ENCODE measurements at places on chromosomes 2 and 18.

GRCh38 chr18:40962784-40963183, 992.2 kb upstream of the PIK3C3 start:
- no peak for DNase-seq
- no peaks in the 10 kb centered on the region for H3K36me3 ChIP-seq
- no peak overlapping the region for H3K4me3 ChIP-seq
- peaks cover 5% of the 10 kb centered on the region for H3K4me1 ChIP-seq

- H3K4me1 ChIP-seq: peaks cover 50% of the 10 kb centered on the region
- no peaks in the 10 kb centered on the region for H3K27me3 ChIP-seq
- H3K4me3 ChIP-seq: no peak overlapping the region
- H3K36me3 ChIP-seq: no peaks in the 10 kb centered on the region
Measured at GRCh38 chr18:77090546-77091174, 41.9 kb downstream of the MBP start.

GRCh38 chr2:32484937-32485336, 128.1 kb downstream of the BIRC6 start:
- H3K4me1 ChIP-seq: peaks cover 47% of the 10 kb centered on the region
- no peak for DNase-seq
- peaks cover 25% of the 10 kb centered on the region for H3K36me3 ChIP-seq

DNA sequence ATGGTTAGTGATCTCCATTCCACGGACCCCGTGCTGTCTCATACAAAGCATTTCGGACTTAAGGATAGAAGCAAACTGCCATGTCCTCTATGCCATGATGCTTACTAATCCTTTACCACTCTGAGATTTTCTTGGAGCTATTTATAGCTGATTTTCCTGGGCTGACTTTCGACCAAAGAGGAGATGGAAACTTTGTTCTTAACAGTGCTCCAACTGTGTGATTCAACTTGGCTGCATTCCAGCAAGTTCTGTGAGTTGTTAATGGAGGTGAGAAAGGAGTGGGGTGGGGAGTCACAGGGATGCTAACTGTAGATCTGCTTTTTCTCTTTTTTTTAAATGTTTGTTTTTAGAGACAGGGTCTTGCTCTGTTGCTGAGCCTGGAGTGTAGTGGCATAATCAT, 45.5 kb upstream of the MSH2 start:
- H3K4me3 ChIP-seq: no peak overlapping the region
- H3K27me3 ChIP-seq: no peaks in the 10 kb centered on the region
- no peak for DNase-seq

DNA sequence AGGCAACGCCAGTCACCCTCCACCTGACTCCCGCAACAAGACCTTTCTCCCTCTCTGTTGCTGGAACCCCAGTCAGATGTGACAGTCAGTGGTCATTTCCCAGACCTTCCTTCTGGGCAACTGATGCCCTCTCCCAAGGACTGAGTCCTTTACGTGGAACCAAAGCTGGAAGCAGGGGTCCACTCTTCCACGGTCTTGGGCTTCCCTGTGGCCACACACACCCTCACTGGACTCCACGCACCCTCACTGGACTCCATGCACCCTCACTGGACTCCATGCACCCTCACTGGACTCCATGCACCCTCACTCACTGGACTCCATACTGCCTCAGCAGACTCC, 7.1 kb downstream of the PTMA start:
- no peaks in the 10 kb centered on the region for H3K27me3 ChIP-seq
- peak overlapping the region; percentile 71 for H3K27ac ChIP-seq
- peaks cover 48% of the 10 kb centered on the region for H3K4me1 ChIP-seq
- H3K4me3 ChIP-seq: no peak overlapping the region

- DNase-seq: no peak
- no peak overlapping the region for H3K4me3 ChIP-seq
- H3K36me3 ChIP-seq: no peaks in the 10 kb centered on the region
- peaks cover 3% of the 10 kb centered on the region for H3K4me1 ChIP-seq
- H3K27me3 ChIP-seq: no peaks in the 10 kb centered on the region
Measured at GRCh38 chr2:28381225-28382180, 11.2 kb upstream of the FOSL2 start.

GRCh38 chr2:190762566-190762965, 113.7 kb downstream of the NAB1 start:
- no peaks in the 10 kb centered on the region for H3K27me3 ChIP-seq
- no peak for DNase-seq
- no peak overlapping the region for H3K4me3 ChIP-seq
- H3K4me1 ChIP-seq: peaks cover 3% of the 10 kb centered on the region

DNA sequence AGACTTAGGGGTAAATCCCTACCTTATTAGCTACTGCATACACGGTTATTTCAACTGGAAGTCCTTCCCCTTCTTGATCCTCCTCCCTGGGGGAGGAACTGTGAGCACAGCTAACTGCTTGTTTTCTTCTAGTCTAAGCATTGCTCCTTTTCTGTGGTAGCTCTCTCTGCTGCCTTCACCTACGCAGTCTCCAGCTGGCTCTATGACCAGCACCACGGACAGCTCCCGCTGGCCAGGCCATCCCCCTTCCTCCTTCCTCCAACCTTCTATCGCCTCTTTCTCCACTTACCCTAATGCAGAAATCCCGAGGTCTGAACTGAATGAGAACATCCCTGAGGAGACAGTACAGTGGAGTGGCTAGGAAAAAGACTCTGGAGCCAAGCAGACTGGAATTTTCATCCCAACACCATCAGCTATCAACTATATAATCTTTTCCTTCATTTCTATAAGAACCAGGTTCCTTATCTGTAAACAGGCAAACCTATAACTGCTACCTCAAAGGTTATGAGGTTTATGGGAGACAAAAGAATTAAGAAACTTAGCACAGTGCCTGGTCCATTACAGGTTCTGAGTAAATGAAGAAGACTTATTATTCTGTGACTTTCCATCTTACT, 4.7 kb upstream of the CFAP65 start:
- H3K4me3 ChIP-seq: no peak overlapping the region
- DNase-seq: no peak
- H3K27ac ChIP-seq: no peak overlapping the region
- H3K27me3 ChIP-seq: peaks cover 70% of the 10 kb centered on the region

- DNase-seq: no peak
- H3K27ac ChIP-seq: no peak overlapping the region
- H3K36me3 ChIP-seq: no peaks in the 10 kb centered on the region
- H3K4me1 ChIP-seq: no peaks in the 10 kb centered on the region
- H3K4me3 ChIP-seq: no peak overlapping the region
Measured at GRCh38 chr2:83953697-83954096, 505.4 kb downstream of the SUCLG1 start.

GRCh38 chr2:102041351-102041750, 49.6 kb downstream of the IL1R2 start:
- H3K36me3 ChIP-seq: no peaks in the 10 kb centered on the region
- DNase-seq: no peak
- H3K4me3 ChIP-seq: no peak overlapping the region
- peaks cover 91% of the 10 kb centered on the region for H3K4me1 ChIP-seq
- no peak overlapping the region for H3K27ac ChIP-seq

DNA sequence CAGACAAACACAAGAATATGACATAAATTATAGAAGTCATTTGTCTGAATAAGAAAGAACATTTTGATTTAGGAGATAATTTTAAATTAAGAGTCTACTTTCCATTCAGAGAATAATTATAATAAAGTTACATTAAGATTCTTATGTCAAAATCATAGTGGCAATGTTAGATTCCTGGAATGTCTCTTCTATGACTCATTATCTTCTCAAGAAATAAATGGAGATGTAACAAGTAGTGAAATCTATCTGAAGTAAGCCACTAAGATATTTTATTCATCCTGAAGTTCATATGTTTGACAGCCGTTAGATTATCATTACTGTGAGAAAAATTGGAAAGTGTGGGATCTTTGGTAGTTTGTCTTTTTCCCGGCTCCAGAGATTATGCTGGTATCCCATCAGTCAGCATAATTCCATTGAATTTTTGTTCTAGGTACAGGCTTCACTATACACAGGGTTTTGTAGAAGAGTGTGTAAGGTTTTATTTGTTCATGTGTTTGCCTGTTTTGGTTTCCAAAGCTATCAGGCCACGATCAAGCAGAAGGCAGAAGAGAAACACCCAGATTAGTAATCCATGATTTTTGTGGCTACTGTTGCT, 1246.6 kb upstream of the LRRTM1 start:
- H3K27me3 ChIP-seq: no peaks in the 10 kb centered on the region
- no peak for DNase-seq
- no peaks in the 10 kb centered on the region for H3K4me1 ChIP-seq

DNA sequence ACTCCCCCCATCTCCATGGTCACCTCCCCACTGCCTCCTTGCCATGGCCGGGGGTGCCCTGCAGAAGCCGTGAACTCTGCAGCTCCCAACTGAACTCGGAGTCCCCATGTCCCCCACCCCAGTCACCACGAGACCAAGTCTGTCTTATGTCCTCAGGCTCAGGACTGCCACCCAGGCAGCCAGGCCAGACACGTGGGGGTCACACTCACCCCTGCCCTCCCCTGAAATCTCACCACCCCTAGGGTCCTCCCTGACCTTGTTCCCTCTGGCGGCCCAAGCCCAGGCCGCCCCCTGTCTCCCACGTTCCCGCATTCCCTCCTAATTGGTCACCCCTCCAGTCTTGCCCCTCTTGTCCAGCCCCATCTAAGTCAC, 11.0 kb downstream of the AQP12A start:
- H3K36me3 ChIP-seq: peaks cover 1% of the 10 kb centered on the region
- H3K27ac ChIP-seq: no peak overlapping the region
- no peaks in the 10 kb centered on the region for H3K4me1 ChIP-seq

DNA sequence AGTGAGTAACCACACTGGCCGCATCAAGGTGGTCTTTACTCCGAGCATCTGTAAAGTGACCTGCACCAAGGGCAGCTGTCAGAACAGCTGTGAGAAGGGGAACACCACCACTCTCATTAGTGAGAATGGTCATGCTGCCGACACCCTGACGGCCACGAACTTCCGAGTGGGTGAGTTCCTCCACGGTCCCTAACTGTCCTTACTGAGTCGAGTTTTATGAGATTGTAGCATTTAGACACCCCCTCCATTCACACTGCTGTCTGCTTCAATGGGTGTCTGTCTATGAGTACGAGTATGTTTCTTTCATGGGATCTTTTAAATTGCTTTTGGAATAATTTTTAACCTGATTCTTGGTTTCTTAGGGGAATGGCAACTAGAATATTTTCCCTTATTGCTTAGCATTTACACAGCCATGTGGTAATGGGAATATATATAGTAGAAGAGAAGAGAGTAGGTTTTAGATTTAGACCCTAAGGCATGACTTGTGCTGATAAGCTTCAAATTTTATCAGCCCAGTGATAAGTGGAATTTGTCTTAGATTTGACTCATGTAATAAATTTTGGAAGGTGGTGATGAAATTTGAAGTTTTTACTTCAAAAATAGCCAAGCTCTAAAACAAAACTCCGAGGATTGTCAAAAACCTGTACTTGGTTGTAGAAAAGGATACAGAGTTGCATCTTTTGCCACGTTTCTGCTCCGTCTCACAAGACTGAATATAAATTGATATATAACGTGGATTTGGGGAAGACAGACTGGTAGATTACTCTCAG, 188.2 kb downstream of the LTBP1 start:
- peaks cover 86% of the 10 kb centered on the region for H3K4me1 ChIP-seq
- H3K27ac ChIP-seq: peak overlapping the region; percentile 94
- DNase-seq: no peak
- H3K4me3 ChIP-seq: peak overlapping the region; percentile 85

GRCh38 chr2:196915507-196916189, 10.9 kb downstream of the PGAP1 start:
- H3K36me3 ChIP-seq: peaks cover 39% of the 10 kb centered on the region
- H3K4me3 ChIP-seq: no peak overlapping the region
- no peak for DNase-seq
- H3K4me1 ChIP-seq: no peaks in the 10 kb centered on the region

GRCh38 chr18:55343396-55344073, 244.5 kb downstream of the TCF4 start:
- no peaks in the 10 kb centered on the region for H3K27me3 ChIP-seq
- H3K4me3 ChIP-seq: no peak overlapping the region
- H3K36me3 ChIP-seq: peaks cover 1% of the 10 kb centered on the region
- DNase-seq: no peak
- peak overlapping the region; percentile 45 for H3K27ac ChIP-seq

GRCh38 chr2:60838481-60838880, 42.9 kb upstream of the REL start:
- no peaks in the 10 kb centered on the region for H3K4me1 ChIP-seq
- no peak overlapping the region for H3K27ac ChIP-seq
- H3K36me3 ChIP-seq: peaks cover 2% of the 10 kb centered on the region
- H3K4me3 ChIP-seq: no peak overlapping the region

- H3K4me1 ChIP-seq: peaks cover 41% of the 10 kb centered on the region
- H3K4me3 ChIP-seq: no peak overlapping the region
- no peak overlapping the region for H3K27ac ChIP-seq
- H3K27me3 ChIP-seq: no peaks in the 10 kb centered on the region
Measured at GRCh38 chr2:37615804-37616676, 55.4 kb downstream of the CDC42EP3 start.

GRCh38 chr18:70405052-70405451, 116.2 kb downstream of the SOCS6 start:
- DNase-seq: no peak
- H3K27ac ChIP-seq: no peak overlapping the region
- no peaks in the 10 kb centered on the region for H3K27me3 ChIP-seq
- no peaks in the 10 kb centered on the region for H3K4me1 ChIP-seq
- H3K36me3 ChIP-seq: no peaks in the 10 kb centered on the region
- no peak overlapping the region for H3K4me3 ChIP-seq

GRCh38 chr2:105432749-105433148, 33.9 kb upstream of the FHL2 start:
- no peak overlapping the region for H3K4me3 ChIP-seq
- H3K27ac ChIP-seq: no peak overlapping the region
- peaks cover 14% of the 10 kb centered on the region for H3K4me1 ChIP-seq
- peaks cover 7% of the 10 kb centered on the region for H3K27me3 ChIP-seq
- no peak for DNase-seq

DNA sequence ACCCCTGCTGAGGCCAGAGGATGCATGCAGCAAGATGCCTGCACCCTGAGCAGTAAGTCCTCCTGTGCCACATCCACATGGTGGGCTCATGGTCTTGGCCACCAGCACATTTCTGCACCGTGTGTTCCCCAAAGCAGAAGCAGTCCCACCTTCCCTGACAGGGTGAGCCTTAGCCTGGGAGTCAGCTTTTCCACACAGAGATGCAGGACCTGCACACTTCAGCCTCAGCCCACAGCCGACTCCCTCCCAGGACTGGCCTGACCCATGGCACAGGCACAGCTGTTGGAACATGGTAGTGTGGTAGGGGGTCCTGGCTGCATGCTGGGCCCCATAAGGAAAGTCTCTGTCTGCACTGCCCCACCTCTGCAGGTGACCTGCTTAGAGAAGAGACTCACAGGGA, 5.0 kb downstream of the SNED1 start:
- peaks cover 19% of the 10 kb centered on the region for H3K36me3 ChIP-seq
- no peaks in the 10 kb centered on the region for H3K4me1 ChIP-seq
- peaks cover 33% of the 10 kb centered on the region for H3K27me3 ChIP-seq
- no peak overlapping the region for H3K27ac ChIP-seq
- no peak overlapping the region for H3K4me3 ChIP-seq

DNA sequence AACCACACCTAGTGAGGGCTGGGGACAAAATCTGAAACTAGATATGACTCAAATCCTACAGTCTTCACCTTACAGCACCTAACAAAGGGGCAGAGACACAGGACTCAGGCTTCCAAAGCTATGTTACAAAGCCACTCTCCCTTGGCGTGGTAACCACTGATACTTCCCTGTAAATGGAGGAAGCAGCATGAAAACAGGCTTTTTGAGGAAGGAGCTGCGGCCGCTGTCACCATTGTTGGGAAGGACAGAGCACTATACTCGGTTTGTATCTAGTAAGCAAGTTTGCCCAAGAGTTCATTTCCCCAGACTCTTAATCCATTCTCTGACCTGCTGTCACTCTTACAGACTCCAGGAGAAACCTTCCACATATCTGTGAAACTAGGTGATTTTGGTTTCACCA, 60.3 kb downstream of the LONRF2 start:
- no peaks in the 10 kb centered on the region for H3K27me3 ChIP-seq
- H3K36me3 ChIP-seq: no peaks in the 10 kb centered on the region
- no peak overlapping the region for H3K27ac ChIP-seq
- no peak overlapping the region for H3K4me3 ChIP-seq
- DNase-seq: no peak
